ENCODE measurements at places on chromosomes 16 and 17. TPM values are rescaled to one million over a fixed set of nuclear protein-coding genes. Genes with fewer than 3 reads are reported as not detected.
A peak's percentile ranks its signal among the peaks of the same experiment; 100 is the strongest.

Gene PEMT
- total RNA-seq, result 17.7 TPM

Gene FNDC8
- not detected for total RNA-seq

Gene DLX3
- total RNA-seq, result 0.04 TPM

Gene GCGR
- not detected for total RNA-seq

Gene SLC38A8
- total RNA-seq, result not detected

Gene TPSD1
- not detected for total RNA-seq

Gene GPR142
- not detected for total RNA-seq

Gene NPIPA5
- total RNA-seq, result 0.87 TPM

Gene ZPBP2
- not detected for total RNA-seq

Gene SULT1A2
- 0.12 TPM for total RNA-seq

Gene GAS2L2
- 0.09 TPM for total RNA-seq

Gene ZNF597
- total RNA-seq, result 1.4 TPM

DNA sequence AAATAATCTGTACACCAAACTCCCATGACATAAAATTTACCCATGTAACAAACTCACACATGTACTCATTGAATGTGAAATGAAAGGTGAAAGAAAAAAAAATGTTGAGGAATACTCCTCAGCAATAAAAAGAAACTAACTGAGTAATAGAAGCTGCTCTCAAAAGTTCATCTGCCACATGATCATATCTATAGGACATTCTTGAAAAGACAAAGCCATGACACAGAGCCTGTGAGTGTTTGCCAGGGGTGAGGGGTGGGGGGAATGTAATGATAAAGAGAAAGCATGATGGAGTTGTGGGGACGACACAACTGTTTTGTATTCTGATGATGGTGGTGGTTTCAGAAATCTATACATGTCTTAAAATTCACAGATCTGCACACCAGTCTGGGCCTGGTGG, 52.2 kb upstream of the TMC5 start:
- DNase-seq, result no peak

DNA sequence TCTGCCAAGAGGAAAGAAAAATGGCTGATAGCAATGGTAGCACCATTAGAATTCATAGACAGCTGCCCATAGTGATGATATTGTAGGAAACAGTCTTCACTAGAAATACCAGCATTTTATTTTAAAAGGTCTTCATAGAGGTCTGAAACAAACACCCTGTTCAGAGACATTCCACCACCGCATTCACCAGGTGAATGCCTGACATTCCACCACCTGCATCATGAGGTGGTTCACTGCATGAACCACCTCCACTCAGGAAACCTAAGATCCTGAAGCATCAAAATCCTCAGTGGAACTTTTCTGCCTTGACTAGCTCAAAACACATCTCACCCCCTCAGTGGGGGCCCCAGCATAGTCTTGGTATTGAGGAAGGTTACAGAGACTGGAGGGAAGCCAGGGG, 91.5 kb upstream of the COX10 start:
- no peak for DNase-seq

DNA sequence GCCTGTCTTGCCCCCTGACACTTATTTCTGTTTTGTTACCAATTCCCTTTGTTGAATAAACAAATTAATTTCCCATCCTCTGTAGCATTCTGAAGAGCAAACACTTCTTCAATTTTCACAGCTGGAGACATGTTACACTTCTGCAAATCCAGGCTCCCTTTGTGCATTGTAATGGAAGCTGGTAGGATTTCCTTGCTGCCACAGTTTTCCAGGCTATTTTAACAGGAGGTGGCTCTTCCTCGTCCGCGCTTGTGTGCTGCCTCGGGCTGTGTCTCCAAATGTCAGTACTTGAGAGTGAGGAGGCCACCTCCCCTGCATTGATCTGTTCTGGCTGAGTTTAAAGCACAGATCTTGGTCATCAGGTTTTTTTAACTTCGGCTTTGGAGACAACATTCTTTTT, 40.0 kb downstream of the SOST start:
- DNase-seq, result peak; percentile 38

DNA sequence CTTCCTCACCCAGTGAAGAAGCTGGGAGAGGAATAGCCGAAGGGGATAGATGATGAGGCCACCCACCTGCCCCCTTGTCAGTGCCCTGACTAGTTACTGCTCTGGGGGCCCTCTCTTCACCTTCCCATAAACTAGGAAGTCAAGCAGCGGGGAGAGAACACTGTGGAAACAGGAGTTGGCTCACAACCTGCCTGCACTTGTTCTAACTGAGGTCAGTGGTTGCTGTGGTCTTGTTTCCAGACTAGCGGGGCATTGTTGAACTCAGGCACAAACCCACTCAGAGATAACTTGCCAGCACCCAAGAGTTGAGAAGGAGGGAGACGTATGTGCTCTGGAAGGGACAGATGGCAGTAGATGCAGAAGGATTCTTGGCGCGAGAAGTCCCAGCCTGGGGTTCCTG, 48.6 kb upstream of the DDX52 start:
- no peak for DNase-seq

DNA sequence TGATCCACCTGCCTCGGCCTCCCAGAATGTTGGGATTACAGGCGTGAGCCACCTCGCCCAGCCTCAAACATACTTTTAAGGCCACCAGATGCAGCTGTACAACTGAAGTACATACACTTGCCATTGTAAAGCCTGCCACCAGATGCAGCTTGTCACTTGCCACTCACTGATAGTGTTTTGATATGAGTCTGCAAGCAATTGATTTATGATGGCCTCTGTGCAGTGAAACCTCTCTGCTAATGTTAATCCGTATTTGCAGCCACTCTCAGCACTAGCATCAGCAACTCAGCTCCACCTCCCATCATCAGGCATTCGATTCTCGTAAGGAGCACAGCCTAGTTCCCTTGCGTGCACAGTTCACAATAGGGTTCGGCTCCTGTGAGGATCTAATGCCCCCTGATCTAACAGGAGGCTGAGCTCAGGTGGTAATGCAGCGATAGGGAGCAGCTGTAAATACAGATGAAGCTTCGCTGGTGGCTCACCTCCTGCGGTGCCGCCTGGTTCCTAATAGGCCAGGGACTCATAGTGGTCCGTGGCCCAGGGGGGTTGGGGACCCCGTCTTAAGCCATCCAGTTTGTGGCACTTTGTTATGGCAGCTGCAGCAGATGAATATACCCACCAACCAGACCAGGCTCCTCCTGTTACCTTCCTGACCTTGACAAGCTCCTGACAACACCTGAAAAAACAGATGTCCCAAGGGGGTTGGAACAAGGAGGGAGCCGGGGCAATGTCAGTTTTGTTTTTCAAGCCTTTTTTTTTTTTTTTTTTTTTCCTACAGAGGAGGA, 1.3 kb upstream of the HERPUD1 start:
- DNase-seq, result peak; percentile 26

GRCh38 chr17:67376415-67376736, 705 bp upstream of the PITPNC1 start:
- no peak for DNase-seq

DNA sequence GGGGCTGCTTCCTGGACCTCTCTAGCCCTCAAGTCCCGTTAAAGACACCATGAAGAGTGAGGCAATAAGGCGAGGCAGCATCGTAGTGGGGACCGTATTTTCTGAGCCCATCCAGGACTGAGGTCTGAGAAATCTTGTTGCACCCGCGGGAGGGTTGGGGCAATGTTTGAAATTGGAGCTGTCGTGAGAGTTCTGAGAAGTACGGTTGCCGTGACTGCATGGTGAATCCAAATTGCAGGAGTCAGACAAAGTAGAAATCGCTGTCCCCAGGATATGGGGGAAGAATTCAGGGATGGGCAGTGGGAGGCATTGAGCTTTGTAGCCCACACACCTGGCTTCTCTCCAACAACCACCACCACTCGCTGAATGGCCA, 42.0 kb upstream of the RPL38 start:
- no peak for DNase-seq

GRCh38 chr16:72961115-72961832, 86.7 kb downstream of the ZFHX3 start:
- DNase-seq, result no peak

GRCh38 chr17:82848022-82848592, 8.3 kb upstream of the ZNF750 start:
- DNase-seq, result no peak

DNA sequence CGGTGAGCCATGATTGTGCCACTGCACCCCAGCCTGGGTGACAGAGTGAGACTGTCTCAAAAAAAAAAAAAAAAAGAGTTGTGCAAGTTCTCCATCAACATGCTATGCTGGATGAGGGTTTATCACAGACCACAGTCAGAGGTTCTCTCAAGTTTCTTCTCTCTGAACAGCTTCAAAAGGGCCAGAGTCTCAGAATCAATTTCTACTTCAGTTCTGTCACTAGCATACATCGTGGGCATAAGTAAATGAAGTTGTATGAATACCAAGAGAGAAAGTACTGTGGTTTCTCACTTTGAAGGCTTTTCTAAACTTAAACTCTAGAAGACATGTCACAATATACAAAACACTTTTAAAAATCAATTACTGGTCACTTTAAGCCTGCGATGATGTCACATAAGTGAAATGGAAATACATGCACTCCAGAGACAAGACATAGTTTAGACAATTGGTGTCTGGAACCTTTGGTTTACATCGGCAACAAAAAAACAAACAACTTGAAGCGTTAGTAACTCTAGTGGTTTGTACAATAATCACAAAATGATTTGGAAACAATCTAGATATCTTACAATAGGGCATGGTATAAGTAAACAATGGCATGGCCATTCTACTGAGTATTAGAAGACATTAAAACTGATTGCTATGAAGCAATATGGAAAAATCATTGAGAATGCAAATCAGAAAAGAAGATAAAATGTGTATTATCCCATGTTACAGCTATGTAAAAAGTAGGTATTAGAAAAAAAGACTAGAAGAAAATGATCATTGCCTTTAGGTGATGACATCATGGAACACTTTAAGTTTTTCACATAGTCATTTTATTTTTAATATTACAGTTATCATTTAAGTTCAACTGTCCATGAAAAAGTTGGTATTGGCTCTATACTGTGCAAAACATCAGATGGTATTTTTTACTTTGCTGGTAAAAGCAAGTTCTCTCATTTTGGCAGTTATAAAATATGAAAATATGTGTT, 232.3 kb downstream of the ZFHX3 start:
- no peak for DNase-seq

DNA sequence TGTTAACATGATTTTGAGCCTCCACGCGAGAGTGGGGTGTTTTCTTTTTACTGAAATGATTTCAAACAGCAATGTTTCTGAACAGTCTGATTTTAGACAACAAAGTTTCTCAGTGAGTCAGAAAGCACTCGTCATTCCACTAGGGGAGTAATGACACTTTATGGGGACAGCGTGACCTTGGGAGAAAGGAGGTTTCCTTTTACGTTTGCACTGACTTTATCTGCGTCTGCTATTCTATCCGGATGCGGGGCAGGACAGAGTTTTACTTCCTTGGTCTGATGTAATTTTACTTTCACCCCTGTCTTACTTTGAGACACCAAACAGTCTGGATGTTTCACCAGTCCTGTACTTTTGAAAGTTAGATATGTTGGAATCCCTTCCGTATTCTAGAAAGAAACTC, 20.7 kb downstream of the SLC47A1 start:
- no peak for DNase-seq

GRCh38 chr16:74623214-74623838, 16.4 kb upstream of the GLG1 start:
- DNase-seq, result peak; percentile 43

DNA sequence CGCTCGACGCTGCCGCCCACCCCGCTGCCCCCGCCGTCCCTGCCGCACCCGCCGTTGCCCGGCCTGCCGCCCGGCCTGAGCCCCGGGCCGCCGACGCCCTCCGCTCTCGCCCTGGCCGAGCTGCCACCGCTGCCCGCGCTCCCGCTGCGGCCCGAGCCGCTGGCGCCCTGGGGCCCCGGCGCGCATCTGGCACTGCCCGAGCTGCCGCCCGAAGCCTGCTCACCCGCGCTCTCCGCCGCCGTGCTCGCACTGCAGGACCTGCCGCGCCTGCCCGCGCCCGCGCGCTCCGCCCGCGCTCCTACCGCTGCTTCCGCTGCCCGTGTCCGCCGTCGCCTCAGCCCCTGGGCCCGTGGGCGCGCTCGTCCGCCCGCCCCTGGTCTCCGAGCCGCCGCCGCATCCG, 8.4 kb upstream of the CLDN9 start:
- peak; percentile 50 for DNase-seq

DNA sequence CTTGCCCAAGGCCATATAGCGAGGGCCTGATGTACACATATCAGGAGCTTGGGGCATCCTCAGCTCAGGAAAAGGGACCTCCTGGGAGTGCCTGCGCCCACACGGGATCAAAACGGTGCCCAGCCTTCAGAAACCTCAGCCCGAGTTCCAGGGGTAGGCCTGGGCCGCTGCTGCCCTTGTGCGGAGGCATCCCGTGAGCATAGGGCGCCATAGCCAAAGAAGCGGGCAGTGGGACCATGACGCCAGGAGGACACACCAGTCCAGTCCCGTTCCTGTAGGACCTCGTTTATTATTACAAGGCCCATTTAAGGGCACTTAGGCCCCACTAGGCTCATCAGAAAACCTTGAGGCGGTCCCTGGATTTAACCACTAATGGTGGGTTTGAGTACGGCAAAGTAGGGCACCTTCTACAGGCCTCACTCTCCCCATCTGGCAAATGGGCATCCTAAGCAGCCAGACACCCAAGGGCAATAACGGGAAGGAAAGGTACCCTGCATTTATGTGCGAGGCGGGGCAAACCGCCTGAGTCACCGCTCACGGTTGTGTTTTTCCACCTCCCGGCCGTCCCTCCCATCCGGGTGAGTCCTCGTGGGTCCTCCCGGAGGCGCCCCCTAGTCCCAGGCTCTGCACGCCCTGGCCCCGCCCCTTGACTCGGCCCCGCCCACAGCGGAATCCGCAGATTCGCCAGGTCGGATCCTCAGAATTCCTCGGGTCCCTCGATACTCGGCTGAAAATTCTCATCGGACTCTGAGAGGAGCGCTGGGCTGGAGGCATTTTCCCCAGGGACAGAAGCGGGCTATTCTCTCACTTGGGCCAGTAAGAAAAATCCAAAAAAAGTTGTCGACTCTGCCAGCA, 726 bp upstream of the SETD1A start:
- DNase-seq, result peak; percentile 89

- peak; percentile 16 for DNase-seq
Measured at GRCh38 chr16:55364811-55365210, 40.8 kb downstream of the IRX6 start.

DNA sequence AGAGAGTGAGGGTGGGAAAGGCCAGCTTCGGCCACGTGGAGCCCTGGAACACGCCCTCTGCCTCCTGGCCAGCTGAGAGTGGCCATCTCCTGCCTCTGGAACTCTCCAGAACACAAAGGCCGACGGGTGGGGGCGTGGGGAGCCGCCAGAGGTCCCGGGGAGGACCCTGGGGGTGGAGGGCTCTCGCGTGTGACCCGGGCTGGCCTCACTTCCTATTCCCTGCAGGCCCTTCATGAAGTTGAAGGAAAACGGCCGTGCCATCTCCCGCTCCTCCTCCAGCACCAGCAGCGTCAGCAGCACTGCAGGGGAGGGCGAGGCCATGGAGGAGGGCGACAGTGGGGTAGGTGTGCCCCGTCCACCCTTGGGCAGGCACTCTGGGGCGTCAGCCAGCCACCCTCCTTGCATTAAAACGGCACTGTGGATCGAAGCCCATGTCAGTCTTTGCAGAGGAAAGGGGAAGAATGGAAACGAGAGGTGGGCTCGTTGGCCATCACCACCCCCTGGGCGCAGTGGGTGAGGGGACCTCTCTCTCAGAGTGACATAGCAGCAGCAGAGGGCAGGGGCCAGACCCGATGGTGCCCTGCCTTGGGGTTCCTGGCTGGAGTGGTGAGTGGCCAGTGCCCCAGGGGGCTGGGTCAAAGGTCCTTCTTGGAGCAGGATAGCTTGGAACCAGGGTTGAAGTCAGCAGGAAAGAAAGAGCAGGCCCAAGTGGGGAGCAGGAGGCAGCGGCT, 37.1 kb downstream of the OR1D5 start:
- DNase-seq, result no peak

GRCh38 chr17:81706757-81707624, 3.8 kb downstream of the MRPL12 start:
- no peak for DNase-seq

- no peak for DNase-seq
Measured at GRCh38 chr17:12431188-12431587, 234.5 kb upstream of the MYOCD start.

Data from neural progenitor cell (in vitro differentiated cells).